PC-3 (cell line): ENCODE measurements at places on chromosomes 1 and 21. TPM values are rescaled to one million over a fixed set of nuclear protein-coding genes. Genes with fewer than 3 reads are reported as not detected.

The DMBX1 gene
- total RNA-seq: 1.7 and 2.4 TPM in 2 replicates

The SYDE2 gene
- 4.4 and 6.8 TPM in 2 replicates for total RNA-seq

The TRIM17 gene
- not detected in 2 replicates for total RNA-seq

The KRTAP11-1 gene
- not detected in 2 replicates for total RNA-seq

The SLC35F3 gene
- 17.7 and 19.3 TPM in 2 replicates for total RNA-seq

DNA sequence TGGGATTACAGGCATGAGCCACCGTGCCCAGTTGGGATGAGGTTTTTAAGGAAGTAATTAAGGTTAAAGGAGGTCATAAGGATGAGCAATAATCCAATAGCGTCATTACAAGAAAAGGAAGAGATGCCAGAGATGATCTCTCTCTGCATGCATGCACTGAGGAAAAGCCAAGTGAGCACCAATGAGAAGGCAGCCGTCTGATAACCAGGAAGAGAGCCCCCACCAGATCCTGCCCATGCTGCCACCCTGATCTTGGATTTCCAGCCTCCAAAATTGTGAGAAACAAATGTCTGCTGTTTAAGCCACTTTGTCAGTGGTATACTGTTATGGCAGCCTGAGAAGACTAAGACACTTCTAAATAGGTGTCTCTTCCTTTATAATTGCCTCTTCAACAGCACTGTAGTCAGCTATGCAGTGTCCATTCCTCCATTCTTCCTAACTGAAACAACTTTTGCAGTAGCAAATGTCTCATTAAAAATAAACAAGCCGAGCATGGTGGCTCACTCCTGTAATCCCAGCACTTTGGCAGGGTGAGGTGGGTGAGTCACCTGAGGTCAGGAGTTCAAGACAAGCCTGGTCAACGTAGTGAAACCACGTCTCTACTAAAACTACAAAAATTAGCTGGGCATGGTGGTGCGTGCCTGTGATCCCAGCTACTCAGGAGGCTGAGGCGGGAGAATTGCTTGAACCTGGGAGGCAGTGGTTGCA lies 216.2 kb upstream of the RUNX1 start:
- peak overlapping the region; percentile 36; the same call in 1 of the 2 replicates for H3K4me3 ChIP-seq
- H3K4me1 ChIP-seq: peaks cover 20% of the 10 kb centered on the region

DNA sequence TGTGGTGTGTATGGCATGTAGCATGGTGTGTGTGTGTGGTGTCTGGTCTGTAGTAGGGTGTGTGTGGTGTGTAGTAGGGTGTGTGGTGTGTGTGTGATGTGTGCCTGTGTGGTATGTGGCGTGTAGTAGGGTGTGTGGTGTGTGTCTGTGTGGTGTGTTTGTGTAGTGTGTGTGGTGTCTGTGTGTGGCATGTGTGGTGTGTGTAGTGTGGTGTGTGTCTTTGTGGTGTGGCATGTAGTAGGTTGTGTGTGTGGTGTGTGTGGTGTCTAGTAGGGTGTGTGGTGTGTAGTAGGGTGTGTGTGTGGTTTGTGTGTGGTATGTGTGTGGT lies 85.5 kb downstream of the SYT2 start:
- no peak for DNase-seq
- H3K4me1 ChIP-seq: no peaks in the 10 kb centered on the region
- H3K27me3 ChIP-seq: no peaks in the 10 kb centered on the region
- no peak overlapping the region for H3K27ac ChIP-seq
- H3K36me3 ChIP-seq: no peaks in the 10 kb centered on the region

- no peaks in the 10 kb centered on the region for H3K4me1 ChIP-seq
- H3K36me3 ChIP-seq: no peaks in the 10 kb centered on the region
- no peak for DNase-seq
- H3K27me3 ChIP-seq: 0 out of 2 replicates have a peak, but pooled peaks cover 2% of the 10 kb centered on the region
These were observed 113.2 kb downstream of the PTGER3 start for GRCh38 chr1:70934194-70934961.

- H3K36me3 ChIP-seq: no peaks in the 10 kb centered on the region
- H3K4me3 ChIP-seq: no peak overlapping the region
- peak; percentile 53 for DNase-seq
These were observed 5.1 kb downstream of the FCRL2 start for GRCh38 chr1:157771661-157772425.

- H3K27ac ChIP-seq: no peak overlapping the region
- H3K27me3 ChIP-seq: no peaks in the 10 kb centered on the region
- DNase-seq: no peak
- no peaks in the 10 kb centered on the region for H3K4me1 ChIP-seq
These were observed 46.9 kb downstream of the TRAPPC10 start for GRCh38 chr21:44058981-44059380.

- H3K27ac ChIP-seq: no peak overlapping the region
- H3K4me1 ChIP-seq: peaks cover 15% of the 10 kb centered on the region
- no peak overlapping the region for H3K4me3 ChIP-seq
- DNase-seq: no peak
- H3K27me3 ChIP-seq: no peaks in the 10 kb centered on the region
These were observed 8.5 kb upstream of the B4GALT3 start for GRCh38 chr1:161185732-161186311.

- no peaks in the 10 kb centered on the region for H3K27me3 ChIP-seq
- no peak overlapping the region for H3K27ac ChIP-seq
- peaks cover 10% of the 10 kb centered on the region; the same call in 1 of the 2 replicates for H3K36me3 ChIP-seq
These were observed 3.0 kb downstream of the AURKAIP1 start for GRCh38 chr1:1371746-1372711.

- no peaks in the 10 kb centered on the region; the same call in 1 of the 2 replicates for H3K36me3 ChIP-seq
- no peak for DNase-seq
- H3K4me1 ChIP-seq: peaks cover 2% of the 10 kb centered on the region; the same call in 1 of the 2 replicates
- no peak overlapping the region for H3K4me3 ChIP-seq
- no peak overlapping the region for H3K27ac ChIP-seq
- H3K27me3 ChIP-seq: no peaks in the 10 kb centered on the region
These were observed 12.3 kb upstream of the ADAM30 start for GRCh38 chr1:119908661-119909060.

GRCh38 chr1:109133815-109134214 lies 19.9 kb downstream of the ELAPOR1 start:
- no peak overlapping the region for H3K4me3 ChIP-seq
- no peaks in the 10 kb centered on the region for H3K36me3 ChIP-seq
- no peaks in the 10 kb centered on the region for H3K27me3 ChIP-seq
- H3K27ac ChIP-seq: no peak overlapping the region

GRCh38 chr1:218164111-218164929 lies 120.8 kb upstream of the RRP15 start:
- DNase-seq: peak; percentile 93
- peaks cover 10% of the 10 kb centered on the region for H3K4me1 ChIP-seq
- peaks cover 83% of the 10 kb centered on the region for H3K27me3 ChIP-seq
- H3K4me3 ChIP-seq: peak overlapping the region; percentile 65
